ENCODE measurements at places on chromosomes 6 and 20. TPM values are rescaled to one million over a fixed set of nuclear protein-coding genes. Genes with fewer than 3 reads are reported as not detected.

The FOXA2 gene
- not detected for total RNA-seq

DNA sequence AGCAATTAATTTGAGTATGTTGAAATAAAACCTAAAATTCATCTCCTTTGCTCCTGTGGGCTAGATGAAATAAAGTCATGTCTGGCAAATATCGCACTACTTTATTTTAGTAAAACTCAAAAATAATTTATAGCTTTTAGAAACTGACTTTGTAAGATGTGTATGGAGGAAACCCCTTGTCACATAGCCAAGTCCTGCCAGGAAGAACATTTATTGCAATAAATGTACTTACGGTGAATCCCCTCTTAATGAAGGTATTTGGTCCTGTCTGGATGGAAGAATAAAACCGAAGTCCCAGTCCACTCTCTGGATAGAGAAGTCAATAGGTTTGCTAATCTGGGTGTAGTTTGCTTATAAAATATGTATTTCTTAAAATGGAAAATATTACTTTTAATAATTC lies 1226.8 kb upstream of the MAP3K7 start:
- H3K4me1 ChIP-seq = no peaks in the 10 kb centered on the region
- H3K36me3 ChIP-seq = no peaks in the 10 kb centered on the region
- no peak overlapping the region for H3K27ac ChIP-seq
- DNase-seq = no peak
- H3K4me3 ChIP-seq = no peak overlapping the region

GRCh38 chr6:117555882-117556498 lies 46.3 kb downstream of the GOPC start:
- no peaks in the 10 kb centered on the region for H3K27me3 ChIP-seq
- H3K4me3 ChIP-seq = no peak overlapping the region
- DNase-seq = no peak
- H3K27ac ChIP-seq = no peak overlapping the region

The MAFB gene
- 2.9 TPM for total RNA-seq

The ENTPD6 gene
- total RNA-seq = 57.8 TPM

- no peaks in the 10 kb centered on the region for H3K36me3 ChIP-seq
- H3K4me1 ChIP-seq = peaks cover 11% of the 10 kb centered on the region
- no peak overlapping the region for H3K27ac ChIP-seq
- H3K27me3 ChIP-seq = no peaks in the 10 kb centered on the region
Measured at GRCh38 chr6:110953633-110954303, 4.7 kb upstream of the GTF3C6 start.

GRCh38 chr6:159999240-159999671 lies 30.4 kb downstream of the IGF2R start:
- H3K4me1 ChIP-seq = no peaks in the 10 kb centered on the region
- no peak for DNase-seq
- no peak overlapping the region for H3K4me3 ChIP-seq
- H3K27me3 ChIP-seq = no peaks in the 10 kb centered on the region
- H3K36me3 ChIP-seq = peaks cover 4% of the 10 kb centered on the region

GRCh38 chr20:8876366-8876765 lies 192.5 kb upstream of the PLCB4 start:
- no peak overlapping the region for H3K4me3 ChIP-seq
- no peak overlapping the region for H3K27ac ChIP-seq
- no peaks in the 10 kb centered on the region for H3K4me1 ChIP-seq
- no peaks in the 10 kb centered on the region for H3K27me3 ChIP-seq
- no peak for DNase-seq

GRCh38 chr6:111076024-111076695 lies 11.1 kb upstream of the SLC16A10 start:
- no peak for DNase-seq
- H3K4me1 ChIP-seq = no peaks in the 10 kb centered on the region
- no peak overlapping the region for H3K4me3 ChIP-seq
- no peak overlapping the region for H3K27ac ChIP-seq
- no peaks in the 10 kb centered on the region for H3K36me3 ChIP-seq

- no peaks in the 10 kb centered on the region for H3K4me1 ChIP-seq
- DNase-seq = no peak
- H3K36me3 ChIP-seq = no peaks in the 10 kb centered on the region
- no peaks in the 10 kb centered on the region for H3K27me3 ChIP-seq
- no peak overlapping the region for H3K27ac ChIP-seq
- H3K4me3 ChIP-seq = no peak overlapping the region
Measured at GRCh38 chr6:128422200-128422599, 98.2 kb downstream of the PTPRK start.

The VNN1 gene
- total RNA-seq = 0.07 TPM

- H3K4me1 ChIP-seq = no peaks in the 10 kb centered on the region
- no peak overlapping the region for H3K27ac ChIP-seq
- DNase-seq = no peak
- no peaks in the 10 kb centered on the region for H3K27me3 ChIP-seq
- H3K4me3 ChIP-seq = no peak overlapping the region
- no peaks in the 10 kb centered on the region for H3K36me3 ChIP-seq
Measured at GRCh38 chr6:125510405-125510804, 208.6 kb upstream of the HDDC2 start.

The C20orf202 gene
- total RNA-seq = not detected

GRCh38 chr6:35668096-35668495 lies 20.6 kb downstream of the FKBP5 start:
- peaks cover 39% of the 10 kb centered on the region for H3K4me1 ChIP-seq
- H3K27me3 ChIP-seq = no peaks in the 10 kb centered on the region
- DNase-seq = no peak
- H3K27ac ChIP-seq = peak overlapping the region; percentile 61
- peak overlapping the region; percentile 29 for H3K4me3 ChIP-seq

The GINS1 gene
- 5.0 TPM for total RNA-seq

The ZCCHC3 gene
- 18.6 TPM for total RNA-seq

The CCHCR1 gene
- total RNA-seq = 10.2 TPM

DNA sequence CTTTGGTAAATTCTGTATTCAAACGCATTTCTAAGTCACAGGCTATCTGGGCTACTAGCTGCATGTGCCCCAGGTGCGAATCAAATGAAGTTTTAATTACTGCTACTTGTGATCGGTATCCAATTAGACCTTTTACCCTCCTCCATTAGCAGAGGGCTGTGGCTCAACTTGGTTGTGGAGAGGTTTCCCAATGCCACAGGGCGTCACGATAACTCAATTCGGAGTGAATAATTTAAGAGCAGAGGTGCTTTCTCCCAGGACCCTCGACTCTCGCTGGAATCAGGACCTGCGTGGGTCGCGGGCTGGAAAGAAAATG lies 640 bp downstream of the SAYSD1 start:
- H3K27me3 ChIP-seq = no peaks in the 10 kb centered on the region
- peak overlapping the region; percentile 77 for H3K4me3 ChIP-seq
- H3K36me3 ChIP-seq = peaks cover 3% of the 10 kb centered on the region
- DNase-seq = no peak
- peak overlapping the region; percentile 82 for H3K27ac ChIP-seq

- no peak for DNase-seq
- H3K4me1 ChIP-seq = no peaks in the 10 kb centered on the region
- H3K27ac ChIP-seq = no peak overlapping the region
- H3K4me3 ChIP-seq = no peak overlapping the region
Measured at GRCh38 chr6:149160943-149161342, 156.6 kb upstream of the TAB2 start.

The SUMO4 gene
- total RNA-seq = 1.6 TPM

GRCh38 chr6:30035784-30036183 lies 25.3 kb upstream of the POLR1H start:
- DNase-seq = no peak
- no peaks in the 10 kb centered on the region for H3K36me3 ChIP-seq
- no peak overlapping the region for H3K27ac ChIP-seq
- H3K27me3 ChIP-seq = no peaks in the 10 kb centered on the region
- H3K4me3 ChIP-seq = no peak overlapping the region

The TEAD3 gene
- 75.5 TPM for total RNA-seq

DNA sequence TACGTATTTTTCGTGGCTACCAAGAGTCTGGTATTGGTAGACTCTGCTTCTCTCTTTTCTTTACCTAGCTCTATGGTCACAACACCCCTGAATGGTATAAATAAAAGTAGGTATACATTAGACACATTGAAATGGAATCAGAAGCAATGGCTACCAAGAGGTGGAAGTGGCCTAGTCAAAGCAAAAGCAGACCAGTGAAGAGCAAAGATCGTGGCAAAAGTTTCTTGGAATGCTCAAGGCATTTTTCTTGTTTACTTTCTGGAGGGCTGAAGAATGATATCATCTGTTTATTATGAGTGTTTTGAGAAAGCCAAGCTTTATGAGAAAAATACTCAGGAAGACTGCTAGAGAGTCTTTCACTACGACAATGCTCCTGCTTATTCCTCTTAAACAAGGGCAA lies 28.6 kb upstream of the MOCS1 start:
- no peak for DNase-seq
- no peak overlapping the region for H3K4me3 ChIP-seq
- H3K27ac ChIP-seq = no peak overlapping the region
- H3K4me1 ChIP-seq = no peaks in the 10 kb centered on the region
- no peaks in the 10 kb centered on the region for H3K36me3 ChIP-seq

DNA sequence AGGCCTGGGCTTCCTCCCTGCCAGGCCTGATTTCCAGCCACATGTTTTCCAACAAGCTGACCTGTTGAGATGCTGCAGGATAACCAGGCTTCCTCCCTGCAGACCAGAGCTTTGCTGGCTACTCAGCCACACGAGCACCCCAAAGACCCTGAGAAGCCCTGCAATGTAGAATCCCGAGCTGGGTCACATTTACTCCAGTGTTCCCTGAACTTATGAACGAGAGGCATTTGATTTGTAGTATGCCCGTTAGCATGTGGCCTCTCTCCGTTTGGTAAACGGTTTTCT lies 4.0 kb downstream of the SIRPA start:
- no peaks in the 10 kb centered on the region for H3K27me3 ChIP-seq
- no peak overlapping the region for H3K27ac ChIP-seq
- peaks cover 10% of the 10 kb centered on the region for H3K4me1 ChIP-seq
- H3K36me3 ChIP-seq = no peaks in the 10 kb centered on the region

- no peak overlapping the region for H3K27ac ChIP-seq
- no peaks in the 10 kb centered on the region for H3K36me3 ChIP-seq
- no peak for DNase-seq
- no peaks in the 10 kb centered on the region for H3K27me3 ChIP-seq
- peaks cover 9% of the 10 kb centered on the region for H3K4me1 ChIP-seq
Measured at GRCh38 chr6:169156793-169157147, 96.9 kb downstream of the THBS2 start.

The OOEP gene
- not detected for total RNA-seq

DNA sequence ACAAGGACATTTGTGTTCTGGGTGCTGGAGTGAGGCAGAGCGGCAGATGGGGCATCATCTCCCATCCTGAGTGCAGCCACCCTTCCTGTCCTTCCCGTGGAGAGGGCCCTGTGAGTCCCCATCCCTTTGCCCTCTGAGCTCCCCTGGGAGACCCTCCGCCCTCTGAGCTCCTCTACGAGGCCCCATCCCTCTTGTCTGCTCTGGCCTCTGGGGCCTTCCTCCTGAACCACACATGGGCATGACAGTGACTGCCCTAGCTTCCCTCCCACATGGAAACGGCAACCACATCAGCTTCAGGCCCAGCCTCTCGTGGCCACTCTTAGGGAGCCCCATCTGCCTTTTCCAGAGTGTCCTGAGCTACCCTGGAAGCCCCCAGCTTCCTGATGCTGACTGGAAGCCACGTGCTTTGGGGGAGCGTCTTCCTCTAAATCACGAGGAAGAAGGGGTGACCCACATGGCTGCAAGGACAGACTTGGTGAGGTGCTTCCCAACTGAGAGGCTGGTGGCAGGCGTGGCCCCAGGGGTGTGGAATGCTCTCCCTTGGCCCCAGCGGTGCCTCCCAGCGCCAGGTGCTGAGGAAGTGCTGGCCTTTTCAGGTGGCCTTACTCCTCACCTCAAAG lies 52.6 kb downstream of the GINS1 start:
- H3K27me3 ChIP-seq = no peaks in the 10 kb centered on the region
- no peak overlapping the region for H3K27ac ChIP-seq
- no peak for DNase-seq

GRCh38 chr6:137190583-137191094 lies 17.2 kb upstream of the IL22RA2 start:
- H3K27ac ChIP-seq = no peak overlapping the region
- DNase-seq = no peak
- H3K4me3 ChIP-seq = no peak overlapping the region
- H3K27me3 ChIP-seq = no peaks in the 10 kb centered on the region
- no peaks in the 10 kb centered on the region for H3K4me1 ChIP-seq

GRCh38 chr20:41185013-41185757 lies 47.8 kb downstream of the PLCG1 start:
- H3K27me3 ChIP-seq = no peaks in the 10 kb centered on the region
- no peak overlapping the region for H3K4me3 ChIP-seq
- DNase-seq = no peak
- H3K36me3 ChIP-seq = peaks cover 4% of the 10 kb centered on the region

The MEP1A gene
- total RNA-seq = not detected

- H3K27ac ChIP-seq = no peak overlapping the region
- H3K27me3 ChIP-seq = no peaks in the 10 kb centered on the region
- no peak overlapping the region for H3K4me3 ChIP-seq
- H3K4me1 ChIP-seq = no peaks in the 10 kb centered on the region
Measured at GRCh38 chr6:71582820-71583219, 294.2 kb downstream of the OGFRL1 start.

GRCh38 chr20:33810259-33810658 lies 889 bp upstream of the CHMP4B start:
- H3K4me3 ChIP-seq = no peak overlapping the region
- DNase-seq = no peak
- no peaks in the 10 kb centered on the region for H3K27me3 ChIP-seq
- H3K27ac ChIP-seq = no peak overlapping the region
- peaks cover under 1% of the 10 kb centered on the region for H3K36me3 ChIP-seq
- H3K4me1 ChIP-seq = peaks cover 22% of the 10 kb centered on the region

The LGSN gene
- total RNA-seq = 0.25 TPM

The PRDM13 gene
- total RNA-seq = not detected

- H3K27me3 ChIP-seq = no peaks in the 10 kb centered on the region
- no peaks in the 10 kb centered on the region for H3K36me3 ChIP-seq
- no peak overlapping the region for H3K27ac ChIP-seq
- H3K4me3 ChIP-seq = no peak overlapping the region
- DNase-seq = no peak
Measured at GRCh38 chr6:32665661-32666060, 796 bp downstream of the HLA-DQB1 start.

DNA sequence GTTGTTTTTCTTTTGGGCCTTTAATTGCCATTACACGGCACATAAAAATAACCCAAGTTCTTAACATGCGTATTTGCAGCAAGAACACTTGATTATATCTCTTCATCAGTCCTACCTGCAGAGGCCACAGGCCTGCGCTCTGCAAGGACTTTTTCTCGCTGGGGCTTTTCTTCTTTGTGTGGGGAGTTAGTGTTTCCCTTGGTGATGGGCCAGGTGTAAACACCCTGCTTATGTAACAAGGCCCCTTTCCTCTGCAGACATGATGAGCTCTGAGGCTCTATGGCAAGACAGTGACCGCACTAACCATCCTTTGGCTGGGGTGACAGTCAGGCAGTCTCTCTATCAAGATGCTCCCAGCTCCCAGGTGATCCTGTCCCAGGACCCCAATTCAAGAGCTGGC lies 97.8 kb upstream of the PCSK2 start:
- no peaks in the 10 kb centered on the region for H3K27me3 ChIP-seq
- no peak overlapping the region for H3K4me3 ChIP-seq
- no peak overlapping the region for H3K27ac ChIP-seq
- no peak for DNase-seq

GRCh38 chr6:11218102-11218442 lies 14.4 kb downstream of the NEDD9 start:
- no peaks in the 10 kb centered on the region for H3K27me3 ChIP-seq
- H3K4me3 ChIP-seq = no peak overlapping the region
- H3K4me1 ChIP-seq = peaks cover 61% of the 10 kb centered on the region
